ENCODE measurements at places on chromosomes 11 and 22.

DNA sequence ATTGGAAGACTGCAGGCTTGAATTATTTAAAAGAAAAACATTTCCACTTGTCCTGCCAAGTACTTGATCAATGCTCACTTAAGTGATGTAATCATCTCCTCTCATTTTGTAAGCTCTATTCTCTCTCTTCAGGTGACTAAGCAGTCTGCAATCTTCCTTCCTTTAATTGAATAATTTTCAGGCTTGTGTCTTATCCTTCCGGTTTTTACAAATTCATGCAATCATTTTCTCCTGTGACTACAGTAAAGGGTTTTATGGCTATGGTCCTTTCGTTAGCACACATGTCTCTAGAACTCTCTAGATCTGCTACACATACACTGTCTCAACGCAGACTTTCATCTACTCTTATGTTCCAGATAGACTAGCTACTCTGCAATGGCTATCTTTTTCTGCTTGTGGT lies 12.6 kb upstream of the UPB1 start:
- DNase-seq: no peak

GRCh38 chr11:10693509-10694081 lies at the start of gene IRAG1:
Gene IRAG1 (minus strand): TSS chr11:10693755. CDS start chr11:10693602, 153 bp downstream.
- no peak for DNase-seq

DNA sequence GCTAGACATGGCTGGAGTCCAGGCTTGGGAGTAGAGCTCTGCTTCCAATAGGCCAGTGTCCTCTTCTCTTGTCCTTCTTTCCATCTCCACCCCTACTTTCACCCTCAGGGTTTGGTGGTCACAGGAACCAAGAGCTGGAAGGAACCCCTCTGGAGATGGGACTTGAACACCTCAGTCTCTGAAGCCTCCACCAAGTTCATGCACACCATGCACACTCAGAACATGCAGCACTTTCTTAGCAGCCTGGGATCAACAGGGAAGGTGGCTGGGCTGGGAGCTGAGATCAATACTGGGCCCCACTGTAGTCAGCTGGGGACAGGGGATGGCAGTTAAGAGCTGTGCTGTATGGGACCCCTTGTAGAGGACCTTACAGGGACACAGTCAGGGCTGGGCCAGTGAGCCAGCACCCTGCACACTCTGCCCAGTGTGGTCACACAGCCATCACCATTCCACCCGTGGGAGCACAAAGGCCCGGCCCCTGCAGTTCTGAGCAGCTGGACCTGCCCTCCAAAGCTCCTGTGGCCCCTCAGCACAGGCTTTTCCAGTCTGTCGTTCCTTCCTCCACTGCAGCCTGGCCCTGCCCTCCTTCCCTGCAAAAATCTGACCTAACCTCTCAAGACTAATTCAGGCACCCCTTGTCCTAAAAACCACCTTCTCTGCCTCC lies 47.7 kb downstream of the GAB4 start:
- no peak for DNase-seq

DNA sequence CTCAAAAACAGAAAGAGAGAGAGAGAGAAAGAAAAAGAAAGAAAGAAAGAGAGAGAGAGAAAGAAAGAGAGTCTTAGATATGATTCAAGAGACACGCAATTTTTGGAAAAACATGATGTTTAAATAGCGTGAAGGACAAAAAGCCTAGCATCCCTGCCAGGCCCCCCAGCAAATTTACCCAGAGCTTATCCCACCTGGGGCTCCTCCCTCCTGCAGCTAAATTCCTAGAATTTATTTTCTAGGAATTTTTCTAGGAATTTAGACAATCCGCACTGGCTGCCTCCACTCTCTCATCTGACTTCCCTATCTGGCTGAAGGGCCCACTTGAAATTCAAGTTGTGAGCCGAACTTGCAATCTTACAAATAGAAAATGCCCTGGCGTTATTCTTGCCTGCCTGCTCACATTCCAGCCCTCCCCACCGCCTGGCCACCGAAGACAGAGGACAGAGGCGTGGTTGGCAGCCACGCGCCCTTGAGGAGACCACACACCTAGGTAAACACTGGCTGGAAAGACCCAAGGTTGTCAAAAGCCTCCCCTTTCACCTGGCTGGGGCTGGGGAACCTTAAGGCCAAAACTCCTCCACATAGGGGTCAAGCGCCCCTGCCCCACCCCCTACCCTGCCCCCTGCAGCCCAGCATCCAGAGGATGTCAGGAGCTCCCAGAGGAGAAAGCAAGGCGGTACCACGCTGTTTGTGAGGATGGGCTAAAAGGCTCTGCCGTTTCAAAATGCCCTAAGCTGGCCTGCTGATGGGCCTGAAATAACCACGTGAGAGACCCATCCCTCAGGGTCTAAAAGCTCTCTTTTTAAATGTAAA lies 42.2 kb downstream of the AHNAK start:
- DNase-seq: no peak

GRCh38 chr22:47395481-47395880 lies 633.0 kb downstream of the TBC1D22A start:
- DNase-seq: no peak

DNA sequence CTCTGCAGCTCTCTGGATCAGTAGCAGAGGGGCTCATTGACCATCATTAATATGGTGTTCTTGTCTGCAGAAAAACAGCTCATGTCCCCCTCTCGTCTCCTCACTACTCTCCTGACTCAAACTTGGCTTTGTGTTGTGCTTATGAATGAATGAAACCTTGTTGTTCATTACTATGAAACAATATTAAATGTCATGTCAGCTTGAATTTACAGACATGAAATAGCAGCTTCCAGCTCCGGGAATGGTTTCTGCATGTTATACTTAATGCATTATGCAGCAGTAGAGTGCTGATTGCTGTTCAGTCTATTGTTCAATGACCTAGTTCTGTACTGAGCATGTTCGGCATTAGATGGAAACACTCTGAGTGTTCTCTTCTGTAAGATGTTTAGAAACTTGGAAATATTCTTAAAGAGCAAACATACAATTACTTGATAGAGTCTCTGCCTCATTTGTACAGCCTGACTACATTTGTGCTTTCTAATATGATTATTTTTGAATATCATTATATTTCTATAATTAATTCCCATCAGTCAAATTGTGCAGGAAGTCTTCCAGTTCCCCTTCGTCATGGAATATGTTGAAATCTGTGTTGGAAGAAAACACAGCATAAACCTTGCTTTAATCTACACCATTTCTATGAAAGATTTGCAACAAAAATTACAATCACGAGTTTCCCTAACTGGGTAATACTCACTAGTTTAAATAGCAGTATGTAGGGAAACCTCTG lies 340.4 kb downstream of the SOX6 start:
- no peak for DNase-seq

- DNase-seq: no peak
Measured at GRCh38 chr11:33980897-33981296, 70.6 kb upstream of the CAPRIN1 start.

DNA sequence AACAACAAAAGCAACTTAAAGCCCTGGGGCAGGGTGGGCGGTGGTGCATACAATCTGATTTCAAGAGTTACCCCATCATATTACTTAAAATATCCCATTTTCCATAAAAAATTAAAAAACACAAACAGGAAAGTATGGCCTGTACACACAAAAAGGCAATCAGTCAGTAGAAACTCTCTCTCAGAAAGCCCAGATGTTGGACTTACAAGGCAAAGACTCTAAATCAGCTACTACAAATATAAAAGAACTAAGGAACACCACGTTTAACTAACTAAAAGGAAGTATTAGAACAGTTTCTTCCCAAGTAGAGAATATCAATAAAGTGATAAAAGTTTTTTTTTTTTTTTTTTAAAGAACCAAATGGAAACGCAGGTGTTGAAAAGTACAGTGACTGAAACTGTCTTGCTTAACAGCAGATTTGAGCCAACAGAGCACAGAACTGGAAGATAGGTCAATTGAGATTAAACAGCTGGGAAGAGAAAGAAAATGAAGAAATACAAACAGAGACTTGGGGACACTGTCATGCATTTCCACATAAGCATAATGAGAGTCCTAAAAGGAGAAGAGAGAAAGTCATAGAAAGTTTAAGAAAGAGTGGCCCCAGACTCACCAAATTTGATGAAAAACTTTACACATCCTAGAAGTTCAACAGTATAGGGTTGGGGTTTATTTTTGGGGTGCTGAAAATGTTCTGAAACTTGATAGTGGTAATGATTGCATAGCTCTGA lies 8.6 kb downstream of the SC5D start:
- no peak for DNase-seq

- DNase-seq: no peak
Measured at GRCh38 chr22:46462726-46463371, 74.6 kb downstream of the CELSR1 start.

GRCh38 chr11:66289548-66290329 lies 796 bp upstream of the YIF1A start:
- DNase-seq: peak; percentile 53

- no peak for DNase-seq
Measured at GRCh38 chr22:38258895-38259294, 13.9 kb downstream of the TMEM184B start.

- no peak for DNase-seq
Measured at GRCh38 chr22:49211176-49211575, 616.5 kb downstream of the BRD1 start.

- no peak for DNase-seq
Measured at GRCh38 chr22:48936391-48936790, 891.3 kb downstream of the BRD1 start.

GRCh38 chr11:111327908-111328624 lies 29.7 kb downstream of the POU2AF3 start:
- no peak for DNase-seq

DNA sequence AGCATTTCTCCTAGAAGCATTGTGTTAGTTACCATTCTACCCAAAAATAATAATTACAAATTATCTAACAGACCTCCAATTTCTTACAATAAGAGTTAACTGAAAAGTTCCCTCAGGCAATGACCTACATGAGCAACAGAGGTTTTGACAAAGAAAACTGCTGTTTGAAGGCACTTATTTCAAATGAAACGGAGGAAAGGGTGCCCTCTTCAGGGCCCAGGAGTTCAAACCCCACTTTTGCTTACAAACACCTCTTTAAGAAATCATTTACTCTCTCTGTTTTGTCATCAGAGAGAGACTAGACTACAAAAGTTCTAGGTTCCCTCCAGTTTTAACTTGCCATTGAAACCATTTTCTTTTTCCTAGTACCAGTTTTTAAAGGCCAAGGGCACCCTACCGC lies 56.7 kb downstream of the AMBRA1 start:
- no peak for DNase-seq

GRCh38 chr11:6670202-6670830 lies 12.8 kb downstream of the MRPL17 start:
- DNase-seq: no peak

DNA sequence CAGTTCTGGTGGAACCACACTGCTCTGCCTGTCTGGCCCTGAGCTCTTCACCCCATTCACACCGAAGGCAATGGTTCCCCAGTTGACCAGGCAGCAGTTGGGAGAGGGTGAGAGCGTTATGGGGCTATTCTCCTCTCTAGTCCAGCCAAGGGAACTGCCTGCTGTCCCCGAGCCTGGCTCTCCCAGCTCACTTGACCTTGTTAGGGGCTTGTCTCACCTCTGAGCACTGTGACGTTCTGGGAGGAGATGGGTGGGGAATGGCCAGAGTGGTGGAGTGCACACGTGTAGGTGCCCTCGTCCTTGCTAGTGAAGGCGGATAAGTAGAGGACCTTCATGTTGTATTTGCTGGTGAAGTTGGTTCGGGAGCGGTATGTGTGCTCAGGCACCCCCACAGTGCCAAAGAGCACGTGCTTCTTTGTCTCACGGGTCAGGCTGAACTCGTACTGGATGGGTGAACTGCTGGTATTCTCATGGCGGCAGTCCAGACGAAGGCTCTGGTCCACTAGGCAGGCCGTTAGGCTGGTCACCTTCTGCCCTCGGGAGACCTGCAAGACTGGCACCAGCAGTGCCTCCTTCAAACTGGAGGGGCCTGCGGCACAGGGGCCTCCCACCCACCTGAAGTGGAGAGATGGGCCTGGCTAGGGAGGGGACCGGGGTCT lies 3.0 kb downstream of the THY1 start:
- no peak for DNase-seq

DNA sequence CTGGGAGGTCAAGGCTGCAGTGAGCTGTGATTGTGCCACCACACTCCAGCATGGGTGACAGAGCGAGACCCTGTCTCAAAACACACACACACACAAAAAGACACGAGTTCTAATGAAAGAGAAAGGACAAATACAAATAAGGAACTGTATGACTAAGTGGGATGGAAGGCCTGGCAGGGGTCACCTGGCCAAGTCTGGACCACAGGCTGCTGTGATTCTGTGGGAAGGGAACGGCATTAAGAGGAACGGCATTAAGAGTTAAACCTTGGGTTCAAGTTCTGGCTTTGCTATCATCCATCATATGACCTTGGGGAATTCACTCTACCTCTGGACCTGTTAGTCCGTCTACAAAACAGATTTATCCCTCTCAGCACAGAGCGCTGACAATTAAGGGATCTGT lies 47.7 kb downstream of the LRFN4 start:
- DNase-seq: no peak

DNA sequence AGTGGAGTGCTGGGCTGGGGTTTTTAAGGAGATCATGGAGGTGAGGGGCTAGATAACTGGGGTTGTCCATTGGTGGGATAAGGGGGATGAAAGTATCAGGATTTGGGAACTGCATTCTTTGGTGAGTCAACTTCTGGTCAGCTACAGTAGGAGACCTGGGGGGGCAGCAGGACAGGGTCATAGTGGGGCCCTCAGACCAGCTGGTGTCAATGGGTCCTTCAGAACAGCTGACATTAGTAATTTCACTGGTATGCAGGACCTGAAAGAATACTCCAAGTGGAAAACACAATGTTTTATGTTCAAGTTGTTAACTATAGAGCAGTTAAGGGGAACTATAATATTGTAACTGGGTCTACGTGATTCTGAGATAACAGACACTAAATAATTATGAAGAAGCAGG lies 2.8 kb upstream of the TTC12 start:
- no peak for DNase-seq

GRCh38 chr22:28505416-28506149 lies 174.1 kb downstream of the TTC28 start:
- no peak for DNase-seq

GRCh38 chr11:118215765-118216164 lies 9.0 kb downstream of the JAML start:
- no peak for DNase-seq

GRCh38 chr22:32761251-32761903 lies 40.1 kb upstream of the TIMP3 start:
- no peak for DNase-seq
